ENCODE measurements at places on chromosomes 7 and 10.

DNA sequence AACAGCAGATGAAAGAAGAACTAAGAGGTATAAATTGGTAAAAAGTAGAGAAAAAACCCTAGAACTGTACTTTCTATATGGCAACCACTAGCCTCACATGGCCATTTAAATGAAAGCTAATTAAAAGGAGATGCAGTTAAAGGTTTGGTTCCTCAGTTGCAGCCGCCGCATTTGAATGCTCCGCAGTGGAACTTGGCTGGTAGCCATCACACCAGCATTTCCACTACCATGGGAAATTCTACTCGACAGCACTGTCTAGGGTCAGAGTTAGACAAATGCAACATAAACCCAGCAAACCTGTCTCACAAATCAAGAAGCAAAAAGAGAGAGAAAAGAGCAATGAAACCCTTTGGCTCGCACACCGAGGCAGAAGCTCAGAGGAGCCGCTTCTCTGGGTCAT is 29.7 kb downstream of the VIPR2 start:
- no peak for DNase-seq

GRCh38 chr10:111934931-111935330 is 248.6 kb downstream of the GPAM start:
- DNase-seq: no peak

GRCh38 chr10:76939933-76940468 is 697.6 kb downstream of the KCNMA1 start:
- DNase-seq: no peak

DNA sequence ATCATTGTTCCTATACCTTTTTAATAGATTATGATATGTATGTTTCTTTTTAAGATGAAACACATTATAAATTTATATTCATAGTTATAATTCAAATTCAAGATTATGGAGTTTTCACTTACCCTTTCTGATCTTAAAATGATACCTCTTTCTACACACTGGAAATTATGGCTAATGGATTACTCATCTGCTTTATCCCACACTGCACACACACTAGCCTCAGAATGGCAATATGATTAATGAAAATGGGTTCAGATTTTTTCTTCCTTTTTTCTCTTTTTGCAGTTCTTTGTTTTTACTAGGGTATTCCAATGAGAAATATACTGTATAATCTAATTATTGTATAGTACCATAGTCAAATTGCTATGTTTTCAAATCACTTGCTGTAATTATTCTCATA is 82.3 kb upstream of the FZD1 start:
- DNase-seq: peak; percentile 23

- no peak for DNase-seq
These were observed 111.7 kb downstream of the GPR26 start for GRCh38 chr10:123777881-123778280.

DNA sequence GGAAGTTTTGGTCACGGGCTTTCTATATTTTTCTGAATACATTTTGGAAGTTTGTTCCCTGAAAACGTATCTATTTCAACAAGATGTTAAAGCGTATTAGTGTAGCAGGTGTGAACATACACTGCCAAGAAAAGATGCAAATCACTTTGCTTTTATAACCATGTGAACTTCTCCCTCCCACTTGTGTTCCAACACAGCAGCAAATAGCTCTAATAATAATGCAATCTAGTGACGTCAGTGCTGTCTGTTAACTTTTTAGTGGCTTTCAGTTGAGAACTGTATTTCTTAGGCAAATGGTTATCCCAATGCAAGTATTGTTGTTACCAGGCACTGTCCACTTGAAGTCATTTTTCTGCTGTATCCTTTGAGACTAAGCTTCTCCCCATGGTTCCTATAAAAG is 188.4 kb upstream of the IGFBP3 start:
- DNase-seq: no peak

GRCh38 chr10:117860823-117861222 is 185.9 kb downstream of the RAB11FIP2 start:
- peak; percentile 3 for DNase-seq

- no peak for DNase-seq
These were observed 23.1 kb downstream of the PDE1C start for GRCh38 chr7:32047075-32047474.

- DNase-seq: no peak
These were observed 7.1 kb downstream of the JAZF1 start for GRCh38 chr7:28173531-28173930.

GRCh38 chr10:58778966-58779365 is 266.3 kb downstream of the BICC1 start:
- DNase-seq: no peak

DNA sequence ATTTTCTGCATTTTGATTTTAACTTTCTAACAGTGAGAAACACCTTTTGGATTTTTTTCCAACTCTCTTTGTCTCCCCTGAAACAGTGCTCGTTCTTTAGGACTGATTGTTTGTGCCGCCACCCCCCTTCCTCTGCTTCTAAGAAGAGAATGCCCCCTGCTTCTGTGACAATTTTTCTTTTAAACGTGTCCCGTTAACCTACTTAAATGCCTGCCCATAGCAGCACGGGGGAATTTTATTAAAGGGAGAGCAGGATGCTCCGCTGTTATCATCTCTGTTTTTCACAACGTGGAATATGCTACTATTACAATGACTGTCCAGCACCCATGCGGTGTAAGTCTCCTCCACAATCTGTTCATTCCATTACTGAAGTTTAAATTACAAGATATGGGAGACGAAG is 67.8 kb downstream of the SVIL start:
- DNase-seq: no peak

DNA sequence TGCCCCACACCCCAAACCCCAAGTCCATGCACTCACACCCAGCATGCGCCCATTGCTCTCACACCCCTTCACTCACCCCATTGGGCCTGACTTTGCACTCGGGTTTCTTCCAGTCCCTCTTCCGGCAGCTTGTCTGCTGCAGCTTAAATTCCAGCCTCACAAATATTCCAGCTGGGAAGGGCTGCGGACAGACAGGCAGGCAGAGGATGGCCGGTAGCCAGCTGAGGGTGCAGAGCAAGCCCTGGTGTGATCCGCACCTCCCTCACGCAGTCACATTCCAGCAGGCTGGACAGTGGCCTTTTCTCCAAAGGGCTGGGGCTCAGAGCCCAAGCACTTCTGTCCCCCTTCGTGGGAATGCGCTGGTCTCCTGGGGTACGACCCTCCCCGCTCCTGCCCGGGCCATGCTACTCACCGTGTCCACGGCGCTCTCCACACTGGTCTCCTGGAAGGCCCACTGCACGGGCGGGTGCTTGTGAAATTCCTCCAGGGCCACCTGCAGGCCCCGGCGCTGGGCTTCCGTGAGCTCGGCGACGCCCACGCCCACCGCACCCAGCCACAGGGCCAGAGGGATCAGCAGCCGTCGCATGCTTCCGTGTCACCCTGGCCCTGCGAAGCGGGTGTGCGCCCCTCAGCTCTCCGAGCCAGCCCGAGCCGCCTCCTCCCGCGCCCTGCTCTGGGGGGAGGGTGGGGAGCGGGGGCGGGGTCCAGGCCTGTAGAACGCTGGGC is 1.2 kb downstream of the RARRES2 start:
- DNase-seq: peak; percentile 22

GRCh38 chr10:44860811-44861736 is 50.1 kb upstream of the TMEM72 start:
- peak; percentile 62 for DNase-seq

GRCh38 chr10:77715088-77715487 is 77.5 kb upstream of the KCNMA1 start:
- no peak for DNase-seq

- peak; percentile 59 for DNase-seq
These were observed 16.9 kb upstream of the STMP1 start for GRCh38 chr7:135645296-135645904.

DNA sequence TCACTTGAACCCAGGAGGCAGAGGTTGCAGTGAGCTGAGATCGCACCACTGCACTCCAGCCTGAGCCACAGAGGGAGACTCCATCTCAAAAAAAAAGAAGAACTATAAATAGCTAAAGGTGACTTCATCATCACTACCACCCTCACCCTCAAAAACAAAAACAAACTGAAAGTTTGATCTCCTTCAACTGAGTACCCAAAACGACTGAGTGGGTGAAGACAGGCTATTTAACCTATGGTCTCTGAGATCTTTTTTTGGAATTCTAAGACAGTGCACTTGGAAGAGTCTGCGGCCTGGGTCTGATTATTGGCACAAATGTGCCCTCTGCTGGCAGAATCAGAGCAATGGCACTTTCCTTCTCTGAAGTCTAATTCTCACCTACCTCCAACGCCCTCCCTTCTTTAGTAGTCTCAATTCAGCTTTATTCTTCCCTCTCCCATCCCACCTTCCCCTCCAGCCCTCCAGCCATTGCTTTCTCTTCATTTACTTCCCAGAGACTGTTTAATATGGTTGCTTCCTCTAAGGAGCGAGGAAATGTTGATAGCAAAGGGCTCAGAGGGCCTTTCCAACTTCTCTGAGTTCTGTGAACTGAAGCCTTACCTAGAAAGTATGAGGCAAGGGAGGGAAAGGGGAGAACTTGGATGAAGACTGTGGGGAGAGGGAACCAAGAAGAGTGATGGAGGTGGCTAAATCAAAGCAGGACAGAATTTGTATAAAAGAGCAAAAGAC is 2.9 kb upstream of the MYOZ1 start:
- DNase-seq: peak; percentile 74

- DNase-seq: no peak
These were observed 17.4 kb upstream of the CBLL1 start for GRCh38 chr7:107726356-107727130.

DNA sequence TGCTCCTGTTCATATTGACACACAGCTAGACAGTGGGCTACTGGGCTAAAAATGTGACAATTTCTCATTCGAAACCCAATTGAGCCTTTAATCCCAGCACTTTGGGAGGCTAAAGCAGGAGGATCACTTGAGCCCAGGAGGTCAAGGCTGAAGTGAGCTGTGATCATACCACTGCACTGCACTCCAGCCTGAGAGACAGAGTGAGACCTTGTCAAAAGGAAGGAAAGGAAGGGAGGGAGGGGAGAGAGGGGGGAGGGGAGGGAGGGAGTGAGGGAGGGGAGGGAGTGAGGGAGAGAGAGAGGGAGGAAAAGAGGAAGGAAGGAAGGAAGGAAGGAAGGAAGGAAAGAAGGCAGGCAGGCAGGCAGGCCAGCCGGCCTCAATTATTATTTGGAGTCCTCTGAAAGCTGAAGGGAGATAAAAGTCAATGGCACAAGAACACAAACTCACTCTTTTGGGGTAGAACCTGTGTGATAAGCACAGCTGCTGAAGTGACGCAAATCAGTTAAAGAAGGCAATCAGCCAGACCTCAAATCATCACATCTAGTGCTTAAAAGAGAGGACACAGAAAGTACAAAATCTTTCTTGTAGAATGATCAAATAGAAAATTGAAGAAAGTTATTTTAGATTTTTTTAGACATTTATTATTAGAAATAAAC is 98.1 kb downstream of the CCDC71L start:
- no peak for DNase-seq

- no peak for DNase-seq
These were observed 1090.7 kb downstream of the DNAJB9 start for GRCh38 chr7:109660401-109660800.

DNA sequence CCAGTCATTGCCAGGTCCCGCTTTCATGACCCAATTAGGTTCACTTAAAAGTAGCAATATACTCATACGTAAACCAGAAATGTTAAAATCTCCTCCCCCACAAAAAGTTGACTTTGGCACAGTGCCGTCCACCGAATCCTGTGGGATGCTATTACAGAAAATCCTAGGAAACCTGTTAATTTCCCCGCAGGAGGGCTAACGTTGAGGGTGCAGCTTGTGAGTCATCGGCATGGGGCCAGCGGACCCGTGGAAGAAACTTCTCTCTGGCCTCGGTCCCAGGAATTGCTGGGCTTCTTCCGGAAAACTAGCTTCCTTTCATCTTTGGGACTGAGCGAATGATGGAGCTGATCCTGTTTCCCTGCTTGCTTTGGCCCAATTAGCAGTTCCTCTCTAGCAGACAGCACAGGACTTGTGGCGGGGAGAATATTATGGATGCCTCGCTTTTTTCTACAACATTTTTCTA is 13.5 kb downstream of the CRYGN start:
- DNase-seq: peak; percentile 96

GRCh38 chr10:33570495-33570894 is 236.0 kb upstream of the NRP1 start:
- DNase-seq: no peak

DNA sequence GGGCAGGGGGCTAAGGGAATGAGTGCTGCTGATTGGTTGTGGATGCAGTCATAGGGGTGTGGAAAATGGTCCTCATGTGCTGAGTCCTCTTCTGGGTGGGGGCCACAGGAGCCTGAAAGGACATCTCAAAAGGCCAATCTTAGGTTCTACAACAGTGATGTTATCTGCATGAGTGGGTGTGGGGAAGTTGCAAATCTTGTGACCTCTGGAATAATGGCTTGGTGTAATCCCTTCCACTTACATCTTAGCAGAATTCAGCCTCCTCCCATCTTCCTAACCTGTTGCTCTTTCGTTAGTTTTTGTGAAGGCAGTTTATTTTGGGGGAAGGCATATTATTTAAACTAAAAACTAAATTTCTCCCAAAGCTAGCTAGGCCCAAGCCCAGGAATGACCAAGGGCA is 42.0 kb upstream of the OIT3 start:
- no peak for DNase-seq

- no peak for DNase-seq
These were observed 49.1 kb upstream of the GPAM start for GRCh38 chr10:112232670-112233069.

DNA sequence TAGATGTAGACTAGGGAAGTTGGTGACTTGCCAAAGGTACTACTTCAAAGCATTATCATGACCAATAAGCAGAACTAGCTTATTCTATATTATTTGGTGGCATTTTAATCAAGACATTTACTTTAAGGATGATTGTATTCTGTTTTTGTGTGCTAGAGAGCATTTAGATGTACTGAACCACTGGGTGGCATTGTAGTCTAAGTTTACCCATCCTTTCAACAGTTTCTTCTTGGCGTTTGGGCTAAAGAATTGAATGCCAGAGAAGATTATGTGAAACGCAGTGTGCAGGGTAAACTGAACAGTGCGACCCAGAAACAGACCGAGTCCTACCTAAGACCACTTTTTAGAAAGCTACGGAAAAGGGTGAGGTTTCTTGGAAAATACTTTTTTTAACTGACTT is 26.8 kb downstream of the PRPF18 start:
- peak; percentile 63 for DNase-seq

GRCh38 chr10:101293007-101293723 is 60.8 kb upstream of the BTRC start:
- no peak for DNase-seq

GRCh38 chr7:108046952-108047506 is 44.1 kb upstream of the LAMB1 start:
- DNase-seq: no peak

GRCh38 chr7:81768951-81769778 is 682 bp downstream of the HGF start:
- no peak for DNase-seq

DNA sequence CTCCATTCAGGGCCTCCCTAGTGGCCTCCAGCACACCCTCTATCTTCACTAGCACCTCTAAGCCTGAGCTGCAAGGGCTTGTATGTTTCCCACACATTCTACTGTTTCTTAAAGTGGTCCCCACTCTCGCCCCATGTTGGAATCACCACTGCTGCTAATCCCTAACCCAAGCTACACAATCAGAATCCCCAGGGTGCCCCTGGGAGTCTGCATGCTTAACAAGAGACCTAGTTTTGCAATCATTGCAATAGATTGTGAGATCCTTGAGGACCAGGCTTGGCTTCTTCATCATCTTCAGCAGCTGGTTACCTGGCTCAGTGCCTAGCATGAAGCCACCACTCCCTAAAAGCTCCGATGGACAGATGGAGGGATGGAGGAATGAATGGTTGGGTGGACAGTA is 113.9 kb downstream of the MYOF start:
- no peak for DNase-seq

GRCh38 chr7:167090-167855 is 25.1 kb upstream of the FAM20C start:
- no peak for DNase-seq

GRCh38 chr7:40311307-40311706 is 176.5 kb downstream of the SUGCT start:
- DNase-seq: no peak

GRCh38 chr7:2814946-2815874 is 28.9 kb downstream of the GNA12 start:
- DNase-seq: peak; percentile 82
